ENCODE measurements at places on chromosomes 2 and 18. TPM values are rescaled to one million over a fixed set of nuclear protein-coding genes. Genes with fewer than 3 reads are reported as not detected.

DNA sequence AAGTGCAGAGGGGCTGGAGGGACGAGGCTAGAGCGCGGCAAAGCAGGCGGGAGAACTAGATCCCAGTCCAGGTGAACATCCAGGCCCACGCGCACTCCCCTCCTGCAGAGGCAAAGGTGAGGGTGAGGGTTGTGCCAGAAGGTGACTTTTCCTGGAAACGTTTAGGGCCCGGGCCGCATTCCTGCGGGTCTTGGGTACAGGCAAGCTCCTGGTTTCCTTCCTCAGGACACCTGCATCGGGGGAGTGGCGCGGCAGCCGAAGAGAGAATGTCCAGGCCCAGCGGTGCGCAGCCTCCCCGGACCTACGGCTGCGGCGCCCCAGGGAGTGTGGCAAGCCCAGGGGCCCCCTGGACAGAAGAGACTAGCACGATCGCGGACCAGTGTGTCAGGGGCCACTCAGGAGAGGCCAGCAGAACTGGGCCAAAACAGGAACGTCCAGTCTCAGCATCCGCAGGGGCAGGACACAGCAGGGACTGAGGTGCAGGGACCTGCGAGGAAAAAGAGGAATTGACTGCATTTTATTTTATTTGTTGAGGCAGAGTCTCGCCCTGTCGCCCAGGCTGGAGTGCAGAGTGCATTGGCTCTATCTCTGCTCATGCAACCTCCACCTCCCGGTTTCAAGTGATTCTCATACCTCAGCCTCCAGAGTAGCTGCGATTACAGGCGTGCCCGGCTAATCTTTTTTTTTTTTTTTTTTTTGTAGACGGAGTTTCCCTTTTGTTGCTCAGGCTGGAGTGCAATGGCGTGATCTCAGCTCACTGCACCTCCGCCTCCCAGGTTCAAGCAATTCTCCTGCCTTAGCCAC is 8.7 kb upstream of the IMPA2 start:
- H3K27me3 ChIP-seq, result no peaks in the 10 kb centered on the region
- H3K36me3 ChIP-seq, result no peaks in the 10 kb centered on the region
- H3K4me1 ChIP-seq, result no peaks in the 10 kb centered on the region
- no peak overlapping the region for H3K27ac ChIP-seq
- no peak overlapping the region for H3K4me3 ChIP-seq
- DNase-seq, result no peak

DNA sequence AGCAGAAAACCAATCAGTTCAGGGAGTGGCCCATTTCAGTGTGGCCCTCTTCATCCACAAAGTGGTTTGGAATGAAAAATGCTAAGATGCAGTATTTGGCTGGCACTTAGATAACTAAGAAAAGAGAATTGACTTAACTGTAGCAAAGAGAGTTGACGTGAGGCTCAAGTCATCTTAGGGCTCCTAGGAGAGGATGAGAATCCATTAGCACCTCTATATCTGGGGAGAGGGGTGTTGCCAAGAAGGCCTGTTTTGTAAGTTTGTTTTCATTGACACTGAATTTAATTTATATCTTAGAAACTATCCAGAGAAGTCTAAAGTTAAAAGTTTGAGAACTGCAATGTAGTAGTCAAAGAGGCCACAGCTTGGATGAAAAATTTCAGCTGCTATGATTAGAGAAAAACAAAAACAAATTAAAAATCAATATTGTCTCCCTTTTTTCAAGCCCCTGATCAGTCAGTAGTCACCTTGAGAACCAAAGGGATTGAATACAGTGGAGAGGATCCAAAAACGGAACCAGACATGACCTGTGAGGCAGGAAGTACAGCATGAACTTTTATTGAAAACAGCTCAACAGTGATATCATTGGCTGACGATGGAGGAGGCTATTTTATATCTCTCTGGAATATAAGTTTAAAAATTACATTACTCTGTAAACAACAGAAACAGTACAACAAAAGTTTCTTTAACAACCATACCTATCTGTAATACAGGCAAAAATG is 52.7 kb downstream of the PHLPP1 start:
- no peaks in the 10 kb centered on the region for H3K27me3 ChIP-seq
- H3K4me3 ChIP-seq, result no peak overlapping the region
- H3K4me1 ChIP-seq, result peaks cover 38% of the 10 kb centered on the region
- no peak for DNase-seq

- peaks cover 2% of the 10 kb centered on the region for H3K36me3 ChIP-seq
- H3K27ac ChIP-seq, result peak overlapping the region; percentile 92
Measured at GRCh38 chr2:30266051-30266621, 34.8 kb downstream of the LBH start.

- no peak for DNase-seq
- H3K4me3 ChIP-seq, result no peak overlapping the region
- peaks cover 2% of the 10 kb centered on the region for H3K36me3 ChIP-seq
- H3K27ac ChIP-seq, result peak overlapping the region; percentile 51
Measured at GRCh38 chr2:31318361-31319336, 84.7 kb downstream of the EHD3 start.

DNA sequence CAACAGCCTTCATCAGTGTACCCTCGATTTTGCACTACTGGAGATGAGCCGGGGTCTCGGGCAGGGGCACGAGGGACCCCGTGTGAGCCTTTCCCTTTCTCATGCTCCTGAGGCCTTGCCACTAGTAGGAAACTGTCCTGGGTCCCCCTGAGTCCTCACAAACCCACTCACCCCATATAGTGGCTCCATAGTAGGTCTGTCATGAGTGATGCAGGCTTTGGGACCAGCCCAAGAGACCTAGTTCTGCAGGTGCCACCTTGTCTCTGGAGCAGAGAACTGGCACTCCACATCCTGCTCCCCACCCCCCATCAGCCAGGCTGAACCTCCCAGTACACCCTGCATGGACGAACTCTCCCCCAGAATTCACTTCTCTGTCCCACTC is 187.1 kb downstream of the SMAD7 start:
- no peak for DNase-seq
- peaks cover 21% of the 10 kb centered on the region for H3K4me1 ChIP-seq
- peaks cover 41% of the 10 kb centered on the region for H3K36me3 ChIP-seq
- no peaks in the 10 kb centered on the region for H3K27me3 ChIP-seq

GRCh38 chr2:235848946-235849345 is 319.2 kb downstream of the GBX2 start:
- DNase-seq, result no peak
- H3K4me3 ChIP-seq, result no peak overlapping the region
- H3K27me3 ChIP-seq, result no peaks in the 10 kb centered on the region
- no peak overlapping the region for H3K27ac ChIP-seq
- H3K36me3 ChIP-seq, result peaks cover 5% of the 10 kb centered on the region

GRCh38 chr18:12599543-12599942 is 58.4 kb downstream of the SPIRE1 start:
- peak overlapping the region; percentile 78 for H3K27ac ChIP-seq
- H3K4me1 ChIP-seq, result peaks cover 84% of the 10 kb centered on the region
- no peaks in the 10 kb centered on the region for H3K36me3 ChIP-seq
- no peak for DNase-seq

GRCh38 chr18:23523429-23524212 is 20.3 kb downstream of the RMC1 start:
- DNase-seq, result no peak
- peaks cover 24% of the 10 kb centered on the region for H3K4me1 ChIP-seq
- H3K27ac ChIP-seq, result peak overlapping the region; percentile 77
- no peaks in the 10 kb centered on the region for H3K27me3 ChIP-seq
- H3K4me3 ChIP-seq, result peak overlapping the region; percentile 4

GRCh38 chr2:237341872-237342271 is 72.1 kb downstream of the COL6A3 start:
- no peaks in the 10 kb centered on the region for H3K27me3 ChIP-seq
- H3K4me3 ChIP-seq, result no peak overlapping the region
- DNase-seq, result no peak
- H3K36me3 ChIP-seq, result peaks cover 42% of the 10 kb centered on the region
- peaks cover 18% of the 10 kb centered on the region for H3K4me1 ChIP-seq

DNA sequence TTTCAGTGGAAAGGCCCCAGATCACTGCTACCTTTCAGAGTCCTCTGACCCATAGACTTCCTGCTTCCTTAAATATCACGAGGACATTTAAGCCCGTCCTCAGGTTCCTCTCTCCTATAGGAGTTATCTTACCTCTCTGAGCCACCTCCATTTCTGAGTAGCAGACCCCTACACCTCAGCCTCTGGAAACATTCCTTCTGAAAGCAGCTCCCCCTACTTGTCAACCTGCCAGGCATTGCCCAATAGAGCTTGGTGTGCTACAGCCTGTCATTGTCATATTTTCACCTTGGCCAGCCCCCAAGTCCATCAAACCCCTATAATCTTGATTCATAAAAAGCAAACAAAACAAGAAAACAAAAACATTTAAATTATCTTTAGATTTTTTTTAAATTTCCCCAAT is 717.9 kb upstream of the SLC8A1 start:
- no peaks in the 10 kb centered on the region for H3K4me1 ChIP-seq
- no peak for DNase-seq
- no peak overlapping the region for H3K27ac ChIP-seq
- H3K4me3 ChIP-seq, result no peak overlapping the region
- peaks cover 5% of the 10 kb centered on the region for H3K27me3 ChIP-seq
- H3K36me3 ChIP-seq, result no peaks in the 10 kb centered on the region

DNA sequence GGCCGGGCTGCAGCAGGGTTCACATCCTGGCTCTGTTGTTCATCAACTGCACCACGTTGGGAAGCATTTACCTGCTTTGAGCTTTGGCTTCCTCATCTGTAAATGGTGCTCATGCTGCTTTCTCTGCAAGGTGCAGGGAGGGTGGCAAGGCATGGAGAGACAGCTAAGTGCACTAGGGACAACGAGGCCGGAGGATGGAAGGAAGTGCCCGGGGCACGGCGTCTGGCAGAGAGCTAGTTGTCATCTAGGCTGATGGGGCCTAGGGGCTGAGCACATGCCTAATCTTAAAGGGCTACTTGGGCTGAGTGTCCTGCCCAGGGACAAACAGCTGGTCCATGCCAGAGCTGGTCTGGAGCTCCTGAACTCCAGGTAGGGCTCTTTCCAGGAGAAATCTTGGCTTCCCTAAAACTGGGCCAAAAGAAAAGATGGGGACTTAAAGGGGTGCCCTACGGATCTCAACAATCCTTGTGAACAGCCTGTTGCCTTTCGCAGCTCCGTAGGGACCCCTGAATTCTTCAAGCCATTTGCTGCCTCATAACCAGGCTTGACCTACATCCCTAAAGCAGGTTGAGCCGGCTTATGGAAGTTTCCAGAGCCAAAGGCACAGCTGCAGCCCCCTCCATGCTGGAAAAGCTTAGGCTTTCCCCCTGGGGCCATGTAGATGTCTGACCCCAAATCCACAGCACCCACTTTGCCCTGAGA is 130.8 kb downstream of the SMAD7 start:
- H3K27ac ChIP-seq, result peak overlapping the region; percentile 36
- H3K36me3 ChIP-seq, result peaks cover 66% of the 10 kb centered on the region
- peak; percentile 58 for DNase-seq
- H3K27me3 ChIP-seq, result no peaks in the 10 kb centered on the region
- H3K4me3 ChIP-seq, result no peak overlapping the region
- peaks cover 33% of the 10 kb centered on the region for H3K4me1 ChIP-seq

DNA sequence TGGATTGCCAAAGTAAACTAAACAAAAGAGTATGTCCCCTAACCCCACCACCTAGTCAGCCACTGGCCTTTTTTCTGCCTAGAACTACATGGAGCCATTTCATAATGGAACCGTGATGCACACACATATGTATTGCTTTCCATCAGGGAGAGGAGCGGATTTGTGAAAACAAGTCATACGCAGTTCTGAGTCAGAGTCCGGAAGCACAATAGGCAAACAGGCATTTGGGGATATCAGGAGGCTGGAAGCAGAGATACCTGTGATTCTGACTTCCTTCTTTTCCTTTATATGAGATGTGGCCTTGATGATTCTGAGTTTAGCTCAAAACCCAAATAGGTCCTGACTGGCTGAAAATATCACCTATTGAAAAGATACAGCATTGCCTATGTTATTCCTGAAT is 93.5 kb downstream of the TMEM163 start:
- no peaks in the 10 kb centered on the region for H3K4me1 ChIP-seq
- DNase-seq, result no peak
- H3K36me3 ChIP-seq, result no peaks in the 10 kb centered on the region

- peaks cover 24% of the 10 kb centered on the region for H3K4me1 ChIP-seq
- no peak overlapping the region for H3K27ac ChIP-seq
- no peaks in the 10 kb centered on the region for H3K27me3 ChIP-seq
- DNase-seq, result no peak
- no peaks in the 10 kb centered on the region for H3K36me3 ChIP-seq
Measured at GRCh38 chr2:158212301-158212700, 110.6 kb downstream of the UPP2 start.

GRCh38 chr2:237405006-237405559 is 8.9 kb downstream of the COL6A3 start:
- peaks cover 70% of the 10 kb centered on the region for H3K4me1 ChIP-seq
- DNase-seq, result no peak
- no peak overlapping the region for H3K4me3 ChIP-seq
- no peak overlapping the region for H3K27ac ChIP-seq
- H3K27me3 ChIP-seq, result no peaks in the 10 kb centered on the region
- peaks cover 7% of the 10 kb centered on the region for H3K36me3 ChIP-seq

GRCh38 chr2:39511605-39512433 is 74.7 kb upstream of the MAP4K3 start:
- no peaks in the 10 kb centered on the region for H3K27me3 ChIP-seq

DNA sequence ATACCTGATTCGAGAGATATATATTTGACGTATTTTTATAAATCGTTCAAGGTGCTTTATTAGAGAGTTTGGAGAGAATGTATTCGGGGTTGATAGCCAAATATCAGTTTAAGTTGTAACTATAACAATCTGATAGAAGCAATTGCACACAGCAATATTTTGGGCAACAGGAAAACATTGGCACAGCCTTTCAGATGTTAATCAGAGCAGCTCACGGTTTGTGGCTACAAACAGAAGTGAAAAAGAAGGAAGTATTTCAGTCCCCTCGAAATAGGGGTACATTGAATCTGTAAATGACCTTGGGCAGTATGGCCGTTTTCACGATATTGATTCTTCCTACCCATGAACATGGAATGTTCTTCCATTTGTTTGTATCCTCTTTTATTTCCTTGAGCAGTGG is 20.6 kb downstream of the SERPINB10 start:
- no peaks in the 10 kb centered on the region for H3K36me3 ChIP-seq
- DNase-seq, result no peak
- no peak overlapping the region for H3K27ac ChIP-seq
- no peak overlapping the region for H3K4me3 ChIP-seq
- no peaks in the 10 kb centered on the region for H3K4me1 ChIP-seq

- peak overlapping the region; percentile 97 for H3K27ac ChIP-seq
- H3K36me3 ChIP-seq, result no peaks in the 10 kb centered on the region
- H3K4me3 ChIP-seq, result peak overlapping the region; percentile 45
- H3K4me1 ChIP-seq, result peaks cover 71% of the 10 kb centered on the region
- H3K27me3 ChIP-seq, result no peaks in the 10 kb centered on the region
Measured at GRCh38 chr2:9552219-9553178, 3.1 kb downstream of the ADAM17 start.

- H3K4me3 ChIP-seq, result peak overlapping the region; percentile 100
- peak overlapping the region; percentile 100 for H3K27ac ChIP-seq
- H3K36me3 ChIP-seq, result peaks cover 2% of the 10 kb centered on the region
- H3K27me3 ChIP-seq, result no peaks in the 10 kb centered on the region
- H3K4me1 ChIP-seq, result peaks cover 36% of the 10 kb centered on the region
Measured at GRCh38 chr18:11849841-11850634, 1.2 kb upstream of the CHMP1B start.

Gene PROM2
- total RNA-seq, result 1.7 TPM

Gene IL1F10
- not detected for total RNA-seq

Gene GPR39
- total RNA-seq, result not detected

Gene APOB
- 0.23 TPM for total RNA-seq

Gene ZNF892
- total RNA-seq, result 4.8 TPM

Gene CREB1
- total RNA-seq, result 48.3 TPM

Gene PRSS56
- not detected for total RNA-seq

Gene SERPINB2
- total RNA-seq, result not detected

Gene EMX1
- total RNA-seq, result not detected

Gene IL1B
- not detected for total RNA-seq
